ENCODE measurements at places on chromosomes 3 and 15.
A peak's percentile ranks its signal among the peaks of the same experiment; 100 is the strongest.

- DNase-seq = no peak
Measured at GRCh38 chr15:70265466-70265978, 167.8 kb upstream of the TLE3 start.

DNA sequence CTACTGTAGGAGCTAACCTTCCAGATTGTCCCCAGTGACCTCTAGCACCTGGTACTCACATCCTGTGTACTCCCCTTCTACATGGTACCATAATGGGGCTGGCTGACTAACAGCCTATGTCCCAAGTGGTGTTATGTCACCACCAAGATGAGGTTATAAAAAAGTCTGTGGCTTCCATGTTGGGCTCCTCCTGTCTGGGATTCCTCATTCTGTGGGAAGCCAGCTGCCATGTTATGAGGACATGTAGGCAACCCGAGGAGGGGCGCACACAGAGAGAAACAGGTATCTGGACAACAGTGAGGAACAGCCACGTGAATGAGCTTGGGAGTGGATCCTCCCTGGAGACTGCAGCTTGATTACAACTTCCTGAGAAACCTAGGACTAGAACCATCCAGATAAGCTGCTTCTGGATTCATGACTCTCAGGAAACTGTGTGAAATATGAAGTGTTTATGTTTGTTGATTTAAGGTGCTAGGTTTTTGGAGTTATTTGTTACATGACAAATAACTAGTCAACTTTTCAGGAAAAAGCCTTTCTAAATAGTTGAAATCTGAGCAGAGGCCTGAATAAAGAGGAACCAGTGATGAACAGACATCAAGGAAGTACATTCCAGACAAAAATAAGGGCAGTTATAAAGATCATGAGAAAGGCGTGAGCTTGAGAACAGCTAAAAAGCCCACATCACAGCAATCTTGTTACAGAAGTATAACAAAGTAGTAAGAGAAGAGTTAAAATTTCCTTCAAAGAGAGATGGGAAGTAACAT lies 21.7 kb downstream of the GOLIM4 start:
- no peak for DNase-seq

DNA sequence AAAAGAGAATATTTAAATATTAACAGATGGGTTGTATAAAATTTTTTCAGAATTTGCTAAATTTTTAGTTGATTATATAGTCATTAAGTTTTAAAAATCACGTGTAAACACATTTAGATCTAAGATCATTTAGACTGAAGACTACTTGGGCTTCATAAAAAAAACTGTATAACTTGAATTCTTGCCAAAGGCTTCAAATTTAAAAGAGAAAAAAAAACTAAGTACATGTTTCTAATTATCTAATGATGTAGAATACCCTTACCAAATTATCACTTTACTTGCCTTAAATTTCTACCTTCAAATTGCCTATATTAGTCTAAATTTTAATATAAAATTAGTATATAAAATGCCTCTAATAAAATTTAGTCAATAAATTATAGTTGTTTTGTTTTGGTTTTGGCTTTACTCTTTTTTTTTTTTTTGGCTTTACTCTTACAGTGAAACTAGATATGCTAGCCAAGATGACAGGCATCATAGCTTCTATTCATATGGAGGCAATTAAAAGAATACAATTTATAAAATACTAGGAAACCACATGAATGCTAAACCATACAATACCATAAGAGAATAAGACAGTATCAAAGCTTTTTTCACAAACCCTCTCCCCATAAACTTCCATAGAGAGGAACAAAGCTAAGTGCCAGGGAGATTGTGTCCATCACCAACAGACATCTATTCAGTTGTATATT lies 183.1 kb upstream of the KCNMB2 start:
- peak; percentile 76 for DNase-seq

DNA sequence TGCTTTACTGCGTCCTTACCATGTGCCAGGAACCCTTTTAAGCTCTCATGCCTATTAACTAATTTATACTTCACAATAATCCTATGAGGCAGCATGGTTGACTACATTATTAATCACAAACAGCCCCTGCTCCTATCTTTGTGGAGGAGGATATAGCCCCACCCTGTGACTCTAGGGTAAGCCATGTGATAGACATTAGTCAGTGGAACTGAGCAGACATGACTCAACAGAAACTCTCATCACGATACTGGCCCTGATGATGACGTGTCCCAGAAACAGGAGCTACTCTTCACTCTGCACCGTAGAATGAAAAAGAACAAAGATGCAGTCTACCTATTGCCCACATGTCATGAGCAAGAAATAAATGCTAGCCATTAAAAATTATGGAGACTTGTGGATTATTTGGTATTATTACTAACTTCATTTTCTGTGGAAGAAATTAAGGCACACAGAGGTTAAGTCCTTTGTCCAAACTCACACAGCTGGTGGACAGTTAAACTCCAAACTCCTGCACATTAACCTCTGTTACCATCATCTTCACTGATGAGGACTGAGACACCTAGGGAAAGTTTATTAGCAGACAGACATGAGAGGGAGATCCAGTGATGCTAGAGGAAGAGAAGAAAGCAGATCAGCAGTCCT lies 51.2 kb downstream of the CFAP20DC start:
- no peak for DNase-seq

GRCh38 chr3:81485444-81485865 lies 276.0 kb downstream of the GBE1 start:
- DNase-seq = no peak

- DNase-seq = no peak
Measured at GRCh38 chr15:57758560-57758959, 52.0 kb downstream of the POLR2M start.

GRCh38 chr15:80152896-80153876 lies at the start of gene FAH:
FAH (plus strand) TSS chr15:80152999; CDS start chr15:80153055, 56 bp downstream.
- DNase-seq = no peak

GRCh38 chr3:52454250-52454937 lies 553 bp upstream of the TNNC1 start:
- DNase-seq = no peak

- no peak for DNase-seq
Measured at GRCh38 chr3:22474706-22475445, 723.9 kb upstream of the ZNF385D start.

GRCh38 chr3:189486556-189486955 lies 144.6 kb upstream of the TP63 start:
- no peak for DNase-seq

GRCh38 chr3:160980740-160981139 lies 124.4 kb downstream of the B3GALNT1 start:
- no peak for DNase-seq

DNA sequence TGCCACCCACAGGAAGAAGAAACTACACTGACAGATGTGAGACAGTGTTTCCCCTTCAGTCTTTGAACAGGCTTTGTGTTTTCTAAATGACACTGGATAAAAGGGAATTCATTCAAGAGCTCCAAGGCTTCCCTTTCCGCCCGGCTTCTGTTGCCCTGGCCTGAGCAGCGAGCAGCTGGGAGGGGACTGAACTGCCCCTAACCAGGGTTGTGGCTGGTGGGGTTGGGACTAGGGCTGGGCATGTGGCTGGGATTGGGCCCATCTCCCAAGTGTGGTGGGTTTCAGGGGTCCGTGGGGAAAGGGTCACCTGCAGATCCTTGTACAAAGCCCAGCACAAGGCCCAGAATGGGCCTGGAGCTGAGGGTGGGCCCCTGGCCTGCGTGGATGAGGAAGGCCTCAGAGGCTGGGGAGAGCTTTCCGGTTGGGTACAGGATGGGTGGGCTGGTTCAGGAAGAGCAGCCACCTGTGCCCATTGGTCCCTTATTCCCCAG lies 10.4 kb downstream of the VILL start:
- DNase-seq = no peak

DNA sequence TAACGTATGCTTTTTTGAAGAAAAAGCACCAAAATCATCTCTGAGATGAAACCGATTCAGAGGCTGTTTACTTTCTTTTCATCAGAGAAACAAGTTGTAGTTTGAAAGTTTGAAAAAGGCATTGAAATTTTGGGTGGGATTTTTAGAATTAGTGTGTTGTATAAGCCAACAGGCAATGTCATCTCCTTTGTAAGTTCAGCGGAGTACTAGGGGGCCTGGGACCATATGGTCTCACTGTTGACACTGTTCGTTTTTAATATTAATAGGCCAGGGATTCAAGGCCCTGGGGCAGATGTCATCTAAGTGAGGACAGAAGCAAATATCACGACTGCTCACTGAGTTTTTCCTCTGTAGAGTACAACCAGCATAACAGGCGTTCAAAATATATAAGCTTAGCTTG lies 256.2 kb upstream of the RARB start:
- no peak for DNase-seq

- no peak for DNase-seq
Measured at GRCh38 chr3:39668420-39668819, 141.0 kb upstream of the MYRIP start.

DNA sequence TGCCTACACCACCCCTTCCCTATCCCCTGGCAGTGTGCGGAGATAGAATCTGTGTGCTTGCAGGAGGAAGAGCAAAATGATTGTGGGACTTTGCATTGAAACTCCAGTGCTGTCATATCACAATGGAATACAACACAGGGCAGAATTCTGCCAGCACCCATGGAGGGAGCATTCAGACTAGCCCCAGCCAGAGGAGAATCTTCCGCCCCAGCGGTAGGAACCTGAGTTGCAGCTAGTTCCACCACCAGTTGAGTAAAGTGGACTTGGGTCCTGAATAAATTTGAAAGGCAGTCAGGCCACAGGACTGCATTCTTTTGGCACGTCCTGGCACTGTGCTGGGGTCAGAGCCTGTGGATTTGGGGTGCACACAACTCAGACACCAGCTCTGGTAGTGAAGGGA lies 27.5 kb downstream of the NCBP2 start:
- no peak for DNase-seq

GRCh38 chr3:124451630-124452317 lies 278.5 kb upstream of the UMPS start:
- DNase-seq = no peak

- DNase-seq = no peak
Measured at GRCh38 chr3:179971280-179971679, 65.5 kb downstream of the PEX5L start.

DNA sequence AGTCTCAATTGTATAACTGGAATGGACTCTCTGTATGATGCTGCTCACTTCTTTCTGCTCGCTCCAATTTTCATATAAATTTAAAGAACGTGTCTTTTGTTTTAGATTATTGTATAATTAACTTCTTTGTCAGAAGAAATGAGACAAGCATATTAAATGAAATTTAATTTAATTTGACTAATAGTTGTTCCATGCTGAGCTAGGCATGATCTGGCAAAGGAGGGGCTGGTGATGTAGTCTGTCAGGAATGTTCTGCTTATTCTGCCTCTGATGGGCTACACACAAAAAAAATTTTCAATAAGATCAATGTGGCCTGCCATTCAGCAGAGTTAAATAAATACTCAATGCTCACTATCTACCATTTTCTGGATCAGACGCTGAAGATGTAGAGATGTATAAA lies 208.4 kb upstream of the CD96 start:
- no peak for DNase-seq

- DNase-seq = no peak
Measured at GRCh38 chr3:48990636-48991469, 812 bp downstream of the P4HTM start.

DNA sequence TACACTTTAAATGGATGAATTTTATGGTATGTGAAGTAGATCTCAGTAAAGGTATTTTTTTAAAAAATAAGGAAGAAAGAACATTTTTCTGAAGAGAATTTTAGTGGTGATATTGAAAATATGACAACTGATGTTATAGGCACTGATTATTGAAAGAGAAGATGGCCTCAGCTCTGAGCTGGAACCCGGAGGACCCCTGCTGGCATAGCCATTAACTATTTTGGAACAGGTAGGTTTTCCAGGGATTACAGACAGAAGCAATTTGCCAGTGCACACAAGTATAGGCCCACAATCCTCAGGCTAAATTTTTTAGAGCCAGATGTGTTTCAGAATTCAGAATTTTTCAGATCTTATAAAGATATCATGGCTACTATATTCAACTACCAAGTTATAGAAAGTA lies 315.9 kb upstream of the GPR149 start:
- DNase-seq = no peak

GRCh38 chr3:100027321-100027720 lies 87.0 kb downstream of the FILIP1L start:
- DNase-seq = no peak

- DNase-seq = no peak
Measured at GRCh38 chr15:69725957-69726356, 273.3 kb downstream of the RPLP1 start.

GRCh38 chr15:92809880-92810361 lies 90.2 kb upstream of the CHD2 start:
- DNase-seq = peak; percentile 17

DNA sequence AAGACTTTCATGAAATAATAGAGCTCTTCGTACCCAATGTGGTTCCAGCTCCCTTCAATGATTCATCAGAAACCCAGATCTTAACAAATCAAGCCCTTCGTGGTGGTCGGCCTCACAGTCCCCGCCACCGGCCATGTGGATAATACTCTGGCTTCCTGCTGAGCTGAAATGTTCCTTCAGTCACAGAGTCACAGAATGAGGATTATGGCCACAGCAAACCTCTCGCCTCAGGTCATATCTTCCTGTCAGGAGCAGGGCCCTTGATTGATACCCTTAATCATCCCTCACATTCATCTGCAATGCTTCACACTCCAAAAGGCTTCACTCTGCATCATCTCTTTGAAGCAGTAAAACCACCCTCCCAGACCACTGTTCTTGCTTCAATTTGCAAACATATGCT lies 452.6 kb downstream of the OCA2 start:
- DNase-seq = no peak

- DNase-seq = no peak
Measured at GRCh38 chr3:132549890-132550578, 47.0 kb upstream of the ACKR4 start.

DNA sequence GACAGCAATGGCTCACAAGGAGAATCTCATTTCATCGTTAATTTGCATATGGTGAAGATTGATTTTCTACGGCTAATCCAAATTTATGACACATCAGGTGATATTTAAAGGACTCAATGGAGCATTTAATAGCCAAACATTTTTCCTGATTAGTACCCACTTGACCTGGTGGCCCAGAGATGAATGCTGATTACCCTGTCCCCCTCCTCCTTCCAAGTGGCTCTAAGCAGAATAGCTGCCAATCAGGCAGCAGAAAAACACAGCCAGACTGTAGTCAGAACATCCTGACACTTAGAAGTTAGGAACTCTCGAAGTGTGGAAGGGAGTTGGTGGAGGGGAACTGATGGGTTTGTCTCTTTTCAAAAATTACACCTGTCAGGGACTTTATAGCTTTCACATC lies 302.5 kb downstream of the ZNF621 start:
- DNase-seq = no peak

DNA sequence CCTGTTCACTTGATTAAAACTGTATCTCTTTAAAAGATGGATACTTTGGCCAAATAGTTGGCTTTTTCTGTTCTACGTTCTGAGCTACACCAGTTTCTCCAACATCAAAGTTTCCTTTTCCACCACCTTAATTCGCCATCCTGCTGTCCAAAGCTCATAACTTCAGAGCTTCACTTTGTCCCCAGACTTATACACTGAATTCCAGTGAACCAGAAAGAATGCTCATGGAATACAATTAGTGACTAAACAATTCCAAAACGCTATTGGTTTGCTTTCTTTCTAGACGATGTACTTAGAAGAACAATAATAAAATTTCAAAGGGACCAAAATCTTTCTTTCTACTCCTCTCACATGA lies 23.2 kb downstream of the GPR15 start:
- DNase-seq = no peak

GRCh38 chr15:68354923-68355322 lies 77.0 kb downstream of the ITGA11 start:
- DNase-seq = no peak

- no peak for DNase-seq
Measured at GRCh38 chr3:171991166-171991565, 48.2 kb upstream of the FNDC3B start.

- no peak for DNase-seq
Measured at GRCh38 chr3:82011336-82011735, 249.9 kb upstream of the GBE1 start.

GRCh38 chr15:79089890-79090486 lies 592 bp downstream of the RASGRF1 start:
- no peak for DNase-seq
